SW480 (cell line): ENCODE measurements at places on chromosomes 1 and 21.

DNA sequence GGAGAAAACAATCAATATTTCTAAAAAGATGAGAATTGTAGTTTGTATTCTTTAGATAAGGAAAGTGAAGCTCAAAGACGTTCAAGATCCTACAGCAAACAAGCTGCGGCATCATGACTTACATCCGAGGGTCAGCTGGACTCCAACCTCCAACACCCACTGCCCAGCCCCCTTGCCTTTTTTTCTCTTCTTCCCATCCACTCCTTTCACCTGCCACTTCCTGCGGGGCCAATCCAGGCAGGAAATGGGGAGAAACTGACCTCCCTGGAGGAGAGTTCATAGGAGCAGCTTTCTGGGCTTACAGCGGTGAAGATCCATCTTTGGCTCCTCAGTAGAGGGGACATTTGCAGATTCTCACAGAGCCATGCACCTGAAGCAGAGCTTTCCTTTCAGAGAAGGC, 361.5 kb downstream of the PTPRU start:
- no peak for DNase-seq

- no peak for DNase-seq
Measured at GRCh38 chr1:26181586-26182382, 4.5 kb downstream of the CNKSR1 start.

DNA sequence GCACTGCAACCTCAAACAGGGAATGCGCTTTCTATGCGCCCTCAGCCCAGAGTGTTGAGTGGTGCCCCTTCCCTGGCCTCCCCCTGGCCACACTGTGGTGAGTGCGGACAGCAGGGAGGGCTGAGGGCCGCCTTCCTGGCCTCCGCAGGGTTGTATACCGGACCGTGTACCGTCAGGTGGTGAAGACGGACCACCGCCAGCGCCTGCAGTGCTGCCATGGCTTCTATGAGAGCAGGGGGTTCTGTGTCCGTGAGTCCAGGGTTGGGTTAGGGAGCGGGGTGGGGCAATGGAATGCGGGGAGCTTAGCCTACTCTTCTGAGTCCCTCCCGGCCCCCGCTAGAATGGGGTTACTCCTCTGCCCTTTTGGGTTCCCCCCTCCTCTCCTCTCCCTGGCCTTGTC, 11.7 kb downstream of the PEAR1 start:
- no peak for DNase-seq

DNA sequence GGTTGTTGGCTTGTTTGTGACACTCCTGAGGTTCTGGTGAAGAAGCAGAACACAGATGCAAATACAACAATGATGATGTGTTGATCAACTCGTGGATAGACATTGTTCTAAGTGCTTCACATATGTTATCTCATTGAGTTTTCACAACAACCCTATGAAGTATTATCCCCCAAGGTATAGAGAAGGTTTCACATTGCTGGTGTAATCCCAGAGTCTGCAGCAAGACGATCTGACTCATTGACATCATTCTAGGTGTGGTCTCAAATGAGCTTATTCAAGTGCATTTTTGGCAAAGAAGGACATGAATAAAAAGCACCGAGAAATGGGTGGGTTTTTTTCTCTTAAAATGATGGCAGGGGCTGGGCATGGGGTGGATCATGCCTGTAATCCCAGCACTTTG, 64.1 kb upstream of the SCAF4 start:
- no peak for DNase-seq

DNA sequence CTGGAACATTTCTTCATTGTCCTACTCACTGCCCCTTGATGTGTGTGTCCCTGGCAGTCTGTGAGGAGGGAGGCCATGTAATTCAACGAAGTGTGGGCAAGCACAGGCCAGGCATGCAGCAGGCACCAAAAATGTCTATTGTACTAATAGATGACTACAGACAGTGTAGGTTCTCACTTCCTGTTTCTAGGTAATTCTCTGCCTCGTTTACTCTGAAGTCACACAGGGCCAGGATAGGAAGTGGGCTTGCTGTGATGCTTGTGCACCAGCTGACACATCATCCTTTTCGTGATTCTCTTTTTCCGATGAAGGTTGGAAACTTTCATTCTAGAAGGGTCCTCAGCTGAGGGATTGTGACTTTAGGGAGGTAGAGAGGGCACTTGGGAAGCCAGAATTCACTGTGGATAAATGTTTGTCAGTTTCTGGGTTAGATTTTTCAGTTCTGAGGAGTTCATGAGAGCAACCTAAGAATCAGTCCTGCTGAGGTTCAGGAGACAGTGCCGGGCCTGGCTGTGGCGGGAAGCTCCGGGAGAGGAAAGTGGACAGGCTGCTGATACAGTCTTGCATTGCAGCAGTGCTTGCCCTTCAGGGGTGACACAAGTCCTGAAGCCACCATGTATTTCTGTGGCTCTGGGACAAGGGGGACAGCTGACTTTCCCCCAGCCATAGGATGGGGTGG, 4.3 kb upstream of the CSF1 start:
- DNase-seq: no peak

- peak; percentile 91 for DNase-seq
Measured at GRCh38 chr1:24266398-24266941, 52.7 kb upstream of the GRHL3 start.
